ENCODE measurements at places on chromosomes 1 and 21. TPM values are rescaled to one million over a fixed set of nuclear protein-coding genes. Genes with fewer than 3 reads are reported as not detected.

- H3K27ac ChIP-seq: no peak overlapping the region
- no peak overlapping the region for H3K4me3 ChIP-seq
- DNase-seq: no peak
- no peaks in the 10 kb centered on the region for H3K36me3 ChIP-seq
Measured at GRCh38 chr1:116111524-116112021, 374 bp downstream of the MAB21L3 start.

- H3K27me3 ChIP-seq: no peaks in the 10 kb centered on the region
- no peak overlapping the region for H3K27ac ChIP-seq
- no peak overlapping the region for H3K4me3 ChIP-seq
Measured at GRCh38 chr1:54664364-54664763, 22.8 kb downstream of the MROH7 start.

GRCh38 chr1:22572818-22573217 is 9.5 kb downstream of the EPHA8 start:
- H3K4me3 ChIP-seq: no peak overlapping the region
- DNase-seq: no peak
- no peaks in the 10 kb centered on the region for H3K4me1 ChIP-seq
- no peak overlapping the region for H3K27ac ChIP-seq

GRCh38 chr1:7988576-7988975 is 27.1 kb downstream of the PARK7 start:
- no peak overlapping the region for H3K4me3 ChIP-seq
- DNase-seq: no peak
- no peaks in the 10 kb centered on the region for H3K4me1 ChIP-seq
- peaks cover 31% of the 10 kb centered on the region for H3K36me3 ChIP-seq
- H3K27ac ChIP-seq: no peak overlapping the region
- no peaks in the 10 kb centered on the region for H3K27me3 ChIP-seq

DNA sequence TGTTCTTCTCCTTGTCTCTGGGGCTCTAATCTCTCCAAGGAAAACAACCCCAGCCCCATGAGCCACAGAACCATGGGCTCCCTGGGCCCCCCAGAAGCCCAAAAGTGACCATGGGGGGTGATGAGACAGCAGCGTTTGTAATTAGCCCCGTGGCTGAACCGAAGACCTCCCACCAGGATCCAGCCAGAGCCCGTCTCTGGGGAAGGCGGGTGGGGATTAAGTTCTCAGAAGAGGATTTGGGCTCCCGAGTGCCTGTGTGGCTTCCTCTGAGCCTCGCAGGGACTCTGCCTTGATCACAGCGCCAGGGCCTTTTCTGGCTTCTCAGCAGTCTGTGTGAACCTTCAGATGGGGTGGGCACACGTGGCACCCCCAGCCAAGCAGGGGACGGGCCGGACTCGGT is 77.0 kb downstream of the ALPL start:
- no peak overlapping the region for H3K27ac ChIP-seq
- no peak overlapping the region for H3K4me3 ChIP-seq
- H3K36me3 ChIP-seq: no peaks in the 10 kb centered on the region
- peaks cover 14% of the 10 kb centered on the region for H3K4me1 ChIP-seq

- DNase-seq: no peak
- no peak overlapping the region for H3K4me3 ChIP-seq
- no peaks in the 10 kb centered on the region for H3K27me3 ChIP-seq
- no peaks in the 10 kb centered on the region for H3K4me1 ChIP-seq
Measured at GRCh38 chr1:31694964-31695313, 8.9 kb downstream of the COL16A1 start.

TTC22 gene
- total RNA-seq: 7.1 TPM

Measured in upper lobe of right lung (tissue), 1 donor.